ENCODE measurements at places on chromosomes 13 and 19. TPM values are rescaled to one million over a fixed set of nuclear protein-coding genes. Genes with fewer than 3 reads are reported as not detected.

GRCh38 chr13:28558567-28558966, 63.6 kb upstream of the FLT1 start:
- DNase-seq: no peak

- no peak for DNase-seq
These were observed 129.1 kb downstream of the URI1 start for GRCh38 chr19:30070968-30071632.

- DNase-seq: no peak
These were observed 31.9 kb downstream of the INTS6 start for GRCh38 chr13:51420681-51421490.

Gene SMAD9
- total RNA-seq: 27.0 TPM

Gene DZIP1
- total RNA-seq: 37.6 TPM

Gene KASH5
- 1.7 TPM for total RNA-seq
